ENCODE measurements at places on chromosomes 1 and 21. TPM values are rescaled to one million over a fixed set of nuclear protein-coding genes. Genes with fewer than 3 reads are reported as not detected.
A peak's percentile ranks its signal among the peaks of the same experiment; 100 is the strongest.

The C8A gene
- total RNA-seq, result not detected

The ODR4 gene
- 22.6 TPM for total RNA-seq

The COL9A2 gene
- 49.9 TPM for total RNA-seq

The OR2C3 gene
- total RNA-seq, result not detected

The RCSD1 gene
- total RNA-seq, result 0.76 TPM

The GNAT2 gene
- total RNA-seq, result not detected

The NDUFS2 gene
- 70.1 TPM for total RNA-seq

The IFNLR1 gene
- 13.0 TPM for total RNA-seq

The KRTAP23-1 gene
- total RNA-seq, result not detected

DNA sequence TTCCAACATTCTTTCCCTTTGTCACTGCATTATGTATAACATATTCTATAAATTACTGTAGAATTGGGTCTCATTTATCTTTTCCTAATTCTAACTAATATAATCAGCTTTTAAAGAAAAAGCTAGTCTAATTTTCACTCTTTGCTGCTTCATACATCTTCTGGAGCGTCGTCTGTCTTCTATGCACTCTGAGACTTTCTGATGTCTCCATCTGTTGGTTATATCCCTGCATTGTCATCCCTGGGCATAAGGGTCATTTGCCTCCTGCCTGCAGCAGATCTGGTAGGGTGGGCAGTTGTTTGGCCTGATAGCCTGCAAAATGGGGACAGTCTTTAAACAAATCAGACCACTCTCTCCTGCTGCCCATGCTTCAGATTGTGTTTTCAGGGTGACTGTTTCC, 40.8 kb upstream of the DYNLT5 start:
- no peak overlapping the region for H3K4me3 ChIP-seq
- peaks cover 1% of the 10 kb centered on the region for H3K27me3 ChIP-seq
- no peaks in the 10 kb centered on the region for H3K4me1 ChIP-seq
- DNase-seq, result no peak

DNA sequence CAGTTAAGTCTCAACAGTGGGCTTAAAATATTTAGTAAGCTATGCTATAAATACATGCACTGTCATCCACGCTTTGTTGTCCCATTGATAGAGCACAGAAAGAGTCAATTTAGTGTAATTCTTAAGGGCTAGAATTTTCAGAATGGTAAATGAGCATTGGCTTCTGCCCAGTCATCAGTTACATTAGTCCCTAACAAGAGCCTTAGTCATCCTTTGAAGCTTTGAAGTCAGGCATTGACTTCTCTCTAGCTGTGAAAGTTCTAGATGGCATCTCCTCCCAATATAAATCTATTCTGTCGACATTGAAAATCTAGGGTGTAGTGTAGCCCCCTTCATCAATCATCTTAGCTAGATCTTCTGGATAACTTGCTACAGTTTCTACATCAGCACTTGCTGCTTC, 12.0 kb upstream of the LPGAT1 start:
- peaks cover 17% of the 10 kb centered on the region for H3K27me3 ChIP-seq
- H3K27ac ChIP-seq, result no peak overlapping the region
- no peak overlapping the region for H3K4me3 ChIP-seq
- DNase-seq, result no peak

DNA sequence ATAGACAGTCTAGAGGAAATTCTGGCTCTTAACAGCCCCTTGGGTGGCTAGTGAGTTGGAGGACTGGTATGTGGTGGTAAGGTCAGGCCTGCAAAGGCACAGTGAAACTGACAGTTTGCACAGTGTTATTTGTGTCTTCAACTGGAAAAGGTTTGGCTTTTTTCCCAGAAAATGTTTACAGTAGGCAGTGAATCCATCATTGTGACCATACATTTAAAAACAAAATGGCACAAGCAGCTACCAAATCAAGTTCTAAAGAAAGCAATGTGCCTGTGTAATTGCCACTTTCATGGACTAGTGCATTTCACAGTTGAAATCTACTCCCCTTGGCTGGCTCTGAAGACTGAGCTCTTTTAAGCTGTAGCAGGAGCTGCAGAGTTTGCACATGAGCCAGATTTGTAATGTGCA, 24.8 kb downstream of the ATPAF1 start:
- peaks cover 61% of the 10 kb centered on the region for H3K4me1 ChIP-seq
- H3K36me3 ChIP-seq, result peaks cover 25% of the 10 kb centered on the region
- H3K27me3 ChIP-seq, result no peaks in the 10 kb centered on the region
- H3K27ac ChIP-seq, result peak overlapping the region; percentile 76

DNA sequence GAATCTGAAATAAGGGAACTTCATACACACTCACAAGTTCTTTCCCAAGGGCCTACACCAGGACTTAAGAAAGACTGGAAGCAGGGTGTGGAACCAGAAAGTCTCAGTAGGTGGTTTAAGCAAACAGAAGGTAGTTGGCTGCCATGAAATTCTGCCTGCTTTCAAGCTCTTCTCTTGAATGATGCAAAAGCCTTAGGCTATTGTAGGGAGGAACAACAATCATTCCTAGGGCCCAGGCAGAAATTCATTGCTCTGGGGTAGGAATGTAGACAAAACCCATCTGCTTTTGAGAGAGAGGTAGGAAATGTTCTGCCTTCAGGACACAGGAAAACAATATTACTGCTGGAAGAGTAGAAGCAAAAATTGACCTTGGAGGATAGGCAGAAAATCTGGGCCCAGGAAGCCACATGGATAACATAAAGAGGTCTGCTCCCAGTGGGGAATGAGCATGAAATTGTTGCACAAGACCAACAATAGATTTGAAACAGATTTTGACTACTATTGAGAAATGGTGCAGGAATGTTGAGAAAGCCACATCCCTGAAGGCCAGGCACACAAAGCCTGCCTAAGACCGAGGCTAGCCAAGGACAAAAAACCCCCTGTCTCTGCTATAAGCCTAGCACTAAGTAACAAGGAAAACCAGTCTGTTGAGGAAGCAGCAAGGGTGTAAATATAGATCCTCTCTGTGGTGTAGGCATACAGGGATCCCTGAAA, 22.7 kb upstream of the SFT2D2 start:
- no peak overlapping the region for H3K4me3 ChIP-seq
- no peak for DNase-seq
- peaks cover 45% of the 10 kb centered on the region for H3K36me3 ChIP-seq
- no peaks in the 10 kb centered on the region for H3K27me3 ChIP-seq

DNA sequence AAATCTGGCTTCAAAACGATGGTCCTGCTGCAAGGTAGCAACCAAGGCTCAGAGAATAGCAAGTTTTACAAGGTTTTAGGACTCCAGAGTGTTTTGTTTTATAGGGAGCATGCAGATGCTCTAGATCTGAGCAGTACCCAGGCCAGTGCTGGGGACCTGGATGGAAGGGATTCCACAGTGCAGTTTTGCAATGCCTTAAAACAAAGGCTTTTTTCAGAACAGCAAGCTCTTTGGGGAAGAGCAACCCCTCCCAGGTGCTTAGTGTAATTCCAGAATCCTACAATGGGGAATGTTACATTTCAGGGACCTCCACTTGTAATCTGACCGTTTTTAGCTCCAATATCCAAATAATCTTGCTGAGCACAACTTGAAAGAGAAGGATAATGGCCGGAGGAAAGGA, 6.7 kb downstream of the ROR1 start:
- peaks cover 70% of the 10 kb centered on the region for H3K4me1 ChIP-seq
- no peak overlapping the region for H3K27ac ChIP-seq
- H3K27me3 ChIP-seq, result no peaks in the 10 kb centered on the region
- no peaks in the 10 kb centered on the region for H3K36me3 ChIP-seq

DNA sequence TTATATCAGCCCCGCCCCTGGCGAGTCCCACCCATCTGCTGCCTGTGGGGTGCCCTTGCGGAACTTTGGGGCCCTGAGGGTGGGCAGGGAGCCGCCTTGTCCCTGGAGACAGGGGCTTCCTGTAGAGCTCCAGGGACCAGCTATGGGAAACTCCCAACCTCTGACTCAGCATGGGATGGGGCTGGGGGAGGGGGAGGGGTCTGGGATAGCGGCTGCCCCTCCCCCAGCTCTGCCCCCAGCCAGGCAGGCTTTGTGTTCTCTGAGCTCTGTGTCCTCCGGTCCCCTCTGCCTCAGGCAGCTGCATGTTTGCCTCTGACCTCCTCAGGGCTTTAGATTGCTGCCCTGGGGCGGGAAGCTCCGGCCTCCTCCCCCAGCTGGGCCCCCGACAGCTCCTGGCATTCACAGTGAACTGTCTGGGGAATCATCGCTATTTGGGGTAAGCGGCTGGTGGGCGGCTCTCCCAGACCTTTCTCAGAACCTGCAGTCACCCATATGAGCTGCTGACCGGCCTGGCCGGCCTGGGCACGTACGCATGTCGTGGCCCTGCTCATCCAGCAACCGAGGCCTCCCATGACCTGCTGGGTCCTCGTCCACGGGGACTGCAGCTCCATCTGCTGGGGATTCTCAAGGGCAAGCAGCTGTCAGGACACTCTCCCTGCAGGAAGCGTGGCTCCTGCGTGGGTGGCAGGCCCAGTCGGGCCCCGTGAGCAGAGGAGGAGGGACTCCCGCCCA, 17.1 kb downstream of the ARHGEF16 start:
- H3K27me3 ChIP-seq, result no peaks in the 10 kb centered on the region
- no peak overlapping the region for H3K4me3 ChIP-seq
- peak overlapping the region; percentile 78 for H3K27ac ChIP-seq

- H3K4me3 ChIP-seq, result no peak overlapping the region
- no peak for DNase-seq
- peaks cover 15% of the 10 kb centered on the region for H3K4me1 ChIP-seq
- H3K36me3 ChIP-seq, result peaks cover 7% of the 10 kb centered on the region
- no peaks in the 10 kb centered on the region for H3K27me3 ChIP-seq
Measured at GRCh38 chr1:19342894-19343616, 30.9 kb downstream of the SLC66A1 start.

GRCh38 chr1:204511366-204511765, 4.8 kb upstream of the MDM4 start:
- peaks cover under 1% of the 10 kb centered on the region for H3K27me3 ChIP-seq
- DNase-seq, result no peak
- H3K4me1 ChIP-seq, result peaks cover 1% of the 10 kb centered on the region
- no peaks in the 10 kb centered on the region for H3K36me3 ChIP-seq
- H3K27ac ChIP-seq, result no peak overlapping the region

DNA sequence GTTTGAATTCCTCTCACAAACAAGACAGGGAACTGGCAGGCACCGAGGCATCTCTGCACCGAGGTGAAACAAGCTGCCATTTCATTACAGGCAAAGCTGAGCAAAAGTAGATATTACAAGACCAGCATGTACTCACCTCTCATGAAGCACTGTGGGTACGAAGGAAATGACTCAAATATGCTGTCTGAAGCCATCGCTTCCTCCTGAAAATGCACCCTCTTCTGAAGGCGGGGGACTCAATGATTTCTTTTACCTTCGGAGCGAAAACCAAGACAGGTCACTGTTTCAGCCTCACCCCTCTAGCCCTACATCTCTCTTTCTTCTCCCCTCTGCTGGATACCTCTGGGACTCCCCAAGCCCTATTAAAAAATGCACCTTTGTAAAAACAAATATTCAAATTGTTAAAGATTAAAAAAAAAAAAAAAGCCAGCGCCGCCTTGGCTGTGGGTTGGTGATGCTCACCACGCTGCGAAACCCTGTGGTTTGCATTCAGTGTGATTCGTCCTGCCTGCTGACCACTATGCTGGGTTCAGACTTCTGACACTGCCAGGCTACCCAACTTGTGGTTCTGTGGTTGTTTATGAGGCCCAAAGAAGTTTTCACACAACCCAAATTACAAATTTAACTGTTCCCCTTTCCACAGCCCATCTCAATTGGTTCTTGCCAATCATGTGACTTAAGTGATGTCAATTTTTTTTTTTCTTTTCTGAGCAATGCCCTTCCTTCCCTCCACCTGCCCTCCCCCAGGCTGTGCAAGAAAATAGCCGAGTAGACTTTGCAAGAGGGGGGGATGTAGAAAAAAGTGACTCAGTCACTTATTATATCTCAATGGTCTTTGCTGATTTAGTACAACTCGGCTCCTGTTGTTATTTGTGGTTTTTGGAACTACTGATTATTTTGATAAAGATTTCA, at the start of gene RUNX1:
Gene RUNX1 (minus strand): TSS at position 597 of the 912 bp plus-strand sequence.
- no peak within 1 kb of the TSS for H3K4me3 ChIP-seq
- H3K27ac ChIP-seq, result no peak within 1 kb of the TSS
- peaks cover 2% of the 10 kb centered on the region for H3K27me3 ChIP-seq
- DNase-seq, result no peak
- peaks cover 38% of the 10 kb centered on the region for H3K4me1 ChIP-seq
- H3K36me3 ChIP-seq, result no peaks in the 10 kb centered on the region

- H3K27ac ChIP-seq, result no peak overlapping the region
- H3K36me3 ChIP-seq, result no peaks in the 10 kb centered on the region
- DNase-seq, result no peak
- no peaks in the 10 kb centered on the region for H3K4me1 ChIP-seq
- peaks cover 84% of the 10 kb centered on the region for H3K27me3 ChIP-seq
Measured at GRCh38 chr1:112337028-112337531, 58.9 kb upstream of the CTTNBP2NL start.

- DNase-seq, result no peak
- no peak overlapping the region for H3K27ac ChIP-seq
- no peaks in the 10 kb centered on the region for H3K36me3 ChIP-seq
- no peak overlapping the region for H3K4me3 ChIP-seq
- no peaks in the 10 kb centered on the region for H3K4me1 ChIP-seq
- H3K27me3 ChIP-seq, result no peaks in the 10 kb centered on the region
Measured at GRCh38 chr1:171809834-171810233, 28.4 kb downstream of the METTL13 start.

DNA sequence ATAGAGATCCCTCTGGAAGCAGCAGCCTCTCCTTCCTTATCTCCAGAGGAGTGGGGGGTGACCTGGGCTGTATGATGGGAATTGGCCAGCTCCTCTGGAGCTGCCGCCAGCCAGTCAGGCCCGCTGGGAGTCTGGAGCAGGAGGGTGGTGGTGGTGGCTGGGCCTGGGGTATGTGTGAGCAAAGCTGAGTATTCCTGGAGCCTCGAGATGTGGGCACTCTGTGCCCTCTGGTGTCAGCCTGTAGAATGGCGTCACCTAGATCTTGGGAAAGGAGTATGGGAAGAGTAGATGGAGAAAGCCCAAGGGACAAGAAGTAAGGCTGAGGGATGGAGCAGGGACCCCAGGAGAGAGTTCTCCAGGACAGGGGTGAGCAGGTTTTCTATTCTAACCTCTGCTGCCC, 16.0 kb downstream of the VANGL2 start:
- DNase-seq, result no peak
- no peak overlapping the region for H3K4me3 ChIP-seq
- no peaks in the 10 kb centered on the region for H3K27me3 ChIP-seq
- peaks cover 21% of the 10 kb centered on the region for H3K36me3 ChIP-seq

DNA sequence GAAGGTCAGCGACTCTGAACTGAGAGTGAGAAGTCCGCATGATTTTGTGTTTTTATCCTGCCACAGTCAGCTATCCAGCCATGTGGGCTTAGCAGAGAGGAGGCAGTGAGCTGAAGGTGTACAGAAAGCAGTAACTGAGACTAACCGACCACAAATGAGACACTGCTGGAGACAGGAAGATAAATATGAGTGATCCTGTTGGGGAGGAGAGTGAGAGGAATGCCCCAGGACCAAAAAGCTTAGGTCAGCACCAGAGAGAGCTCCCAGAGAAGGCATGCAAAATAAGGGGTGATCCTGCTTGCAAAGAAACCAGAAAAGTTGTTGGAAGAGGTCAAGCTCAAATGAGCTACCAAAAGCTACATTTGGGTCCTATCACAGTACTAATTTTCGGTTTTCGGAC, 63.7 kb downstream of the HLCS start:
- no peaks in the 10 kb centered on the region for H3K36me3 ChIP-seq
- H3K27ac ChIP-seq, result no peak overlapping the region
- no peak for DNase-seq
- no peak overlapping the region for H3K4me3 ChIP-seq
